Glomerular endothelial cell (primary cell): ENCODE measurements at places on chromosomes 2 and 18. TPM values are rescaled to one million over a fixed set of nuclear protein-coding genes. Genes with fewer than 3 reads are reported as not detected.

The RAMP1 gene
- total RNA-seq = not detected in 2 replicates

The TUBA3E gene
- total RNA-seq = not detected in 2 replicates

The CRYGD gene
- not detected in 2 replicates for total RNA-seq

The GAREM2 gene
- 3.4 and 4.6 TPM in 2 replicates for total RNA-seq

The PRR30 gene
- not detected in 2 replicates for total RNA-seq

The RGPD4 gene
- not detected in 2 replicates for total RNA-seq

The CAPN14 gene
- 0.15 and 0.35 TPM in 2 replicates for total RNA-seq
